ENCODE measurements at places on chromosomes 13 and 19.

- no peak for DNase-seq
Measured at GRCh38 chr13:104477261-104477660, 1411.0 kb upstream of the SLC10A2 start.

DNA sequence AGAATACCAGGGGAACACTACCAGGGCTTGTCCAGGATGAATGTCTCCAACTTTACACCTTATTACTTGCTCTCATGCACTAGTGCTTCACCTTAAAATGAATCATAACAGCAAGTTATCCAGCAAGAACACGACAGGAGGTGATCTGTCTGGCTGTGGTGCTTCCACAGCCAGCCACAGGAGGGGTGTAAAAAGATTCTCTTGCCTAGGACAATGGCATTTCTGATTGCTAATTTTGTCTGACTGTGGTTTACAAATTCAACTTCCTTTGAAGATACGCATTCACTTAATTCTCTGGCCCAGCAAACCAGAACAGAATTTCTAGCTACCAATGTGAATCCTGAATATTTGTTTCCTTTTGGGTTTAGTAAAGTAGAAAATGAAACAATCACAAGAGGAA lies 23.1 kb upstream of the COG3 start:
- no peak for DNase-seq

- DNase-seq = no peak
Measured at GRCh38 chr13:76086729-76087128, 450.6 kb downstream of the LMO7 start.

GRCh38 chr13:22455036-22455435 lies 725.7 kb upstream of the SGCG start:
- DNase-seq = no peak

DNA sequence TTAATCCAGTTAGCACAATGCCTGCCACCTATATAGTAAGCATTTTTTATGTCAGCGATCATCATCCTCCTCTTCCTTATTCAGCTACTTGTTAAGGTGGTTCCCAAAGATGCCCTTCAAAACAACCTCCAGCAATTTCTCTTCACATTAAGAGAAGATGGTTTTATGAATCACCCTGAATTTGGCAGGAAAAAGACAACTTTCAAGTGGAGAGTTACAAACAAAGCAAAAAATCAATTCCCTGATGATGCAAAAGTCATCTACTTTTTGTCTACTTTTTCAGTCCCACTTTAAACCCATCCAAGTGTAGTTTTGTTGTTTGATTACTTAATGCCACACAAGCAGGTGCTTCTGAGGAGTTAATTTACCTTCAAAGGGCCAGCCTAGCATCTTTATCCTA lies 139.1 kb upstream of the SERP2 start:
- no peak for DNase-seq

GRCh38 chr13:79709471-79709870 lies 228.5 kb downstream of the NDFIP2 start:
- DNase-seq = no peak

DNA sequence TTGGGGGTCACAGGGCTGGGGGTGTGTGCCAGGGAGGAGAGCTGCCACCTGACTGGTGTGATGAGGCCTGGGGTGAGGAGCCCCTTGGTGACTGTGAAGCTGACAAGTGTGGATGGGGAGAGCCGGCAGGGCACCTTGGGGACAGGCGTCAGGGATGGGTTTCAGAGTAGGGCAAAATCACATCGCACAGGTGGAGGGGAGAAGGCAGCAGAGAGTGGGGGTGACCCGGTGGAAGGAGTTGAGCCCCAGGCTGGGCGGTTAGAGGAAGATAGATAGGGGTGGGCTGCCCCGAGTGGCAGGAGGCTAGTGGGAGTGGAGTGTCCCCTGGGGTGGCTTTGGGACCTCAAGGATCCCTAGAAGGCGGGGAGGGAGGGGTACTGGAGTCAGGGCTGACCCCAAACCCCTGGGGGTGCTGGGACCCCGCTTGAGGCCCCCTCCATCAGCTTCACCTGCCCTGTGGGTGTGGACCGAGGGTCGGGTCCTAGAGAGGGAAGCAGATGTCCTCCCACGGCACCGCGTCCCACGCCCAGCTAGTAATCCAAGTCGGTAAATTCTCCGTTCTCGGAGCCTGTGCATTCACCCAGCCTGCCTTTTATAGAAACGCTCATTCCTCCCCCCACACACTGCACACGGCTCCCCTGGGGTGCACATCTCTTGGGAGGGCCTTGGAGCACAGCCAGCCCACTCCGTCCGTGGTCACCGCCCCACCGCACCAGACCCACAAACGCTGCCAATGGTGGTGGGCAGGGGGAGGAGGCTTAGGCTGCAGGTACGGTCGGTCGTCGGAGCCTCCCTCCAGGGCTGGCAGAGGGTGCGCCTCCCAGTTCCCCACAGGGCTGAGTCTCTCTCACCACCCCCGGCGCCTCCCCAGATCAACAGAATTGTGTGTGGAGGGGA lies 2.4 kb downstream of the CTXN1 start:
- no peak for DNase-seq

- DNase-seq = no peak
Measured at GRCh38 chr19:9847087-9847671, 12.1 kb downstream of the PIN1 start.

DNA sequence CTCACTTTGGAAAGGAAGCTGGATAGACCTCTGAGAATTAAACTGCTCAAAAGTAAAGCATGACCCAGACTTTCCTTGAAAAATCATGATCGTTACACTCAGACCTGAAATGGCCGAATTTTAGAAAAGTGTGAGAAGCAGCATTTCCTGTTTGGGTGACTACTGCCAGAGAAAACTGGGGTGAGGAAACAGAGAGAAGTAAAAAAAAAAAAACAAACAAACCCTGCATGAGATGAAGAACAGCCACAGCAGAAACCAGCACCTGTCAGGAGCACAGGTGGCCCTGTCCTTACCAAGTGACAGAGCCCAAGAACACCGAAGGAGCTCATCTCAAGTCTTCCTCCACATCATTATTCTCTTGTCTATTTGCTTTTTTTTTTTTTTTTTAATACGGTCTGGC lies 12.0 kb upstream of the ADPRHL1 start:
- DNase-seq = no peak

DNA sequence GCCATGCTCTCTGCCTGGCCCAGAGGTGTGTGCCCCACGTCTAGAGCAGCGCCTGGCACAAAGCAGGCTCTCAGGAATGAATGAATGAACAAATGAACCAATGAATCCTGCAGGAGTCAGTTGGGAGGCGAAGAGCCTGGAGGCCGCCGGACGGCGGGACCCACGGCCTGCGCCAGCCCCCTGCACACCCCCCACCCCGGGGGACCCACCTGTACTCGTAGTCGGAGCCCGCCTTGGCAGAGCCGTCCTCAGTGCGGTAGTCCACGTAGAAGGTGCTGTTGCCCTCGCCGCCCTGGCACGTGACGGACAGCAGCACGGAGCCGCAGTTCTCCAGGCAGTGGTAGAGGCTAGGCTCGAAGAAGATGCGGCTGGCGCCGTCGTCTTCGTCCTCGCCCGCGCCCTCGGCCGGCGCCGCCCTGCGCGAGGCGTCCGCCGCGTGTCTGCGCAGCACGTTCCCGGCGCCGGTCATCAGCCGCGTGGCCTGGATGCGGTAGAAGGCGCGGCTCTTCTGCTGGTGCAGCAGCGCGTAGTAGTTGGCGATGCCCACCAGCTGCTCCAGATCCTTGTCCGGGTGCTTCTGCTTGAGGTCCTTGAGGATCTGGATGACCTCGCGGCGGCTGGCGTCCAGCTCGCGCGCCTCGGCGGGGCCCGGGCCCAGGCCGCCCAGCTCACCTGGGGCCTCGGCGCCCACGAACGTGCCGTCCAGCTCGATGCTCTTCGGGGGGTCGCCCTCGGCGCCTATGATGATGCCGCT lies 14.8 kb downstream of the SLC8A2 start:
- no peak for DNase-seq

GRCh38 chr19:17538684-17539237 lies 16.7 kb upstream of the COLGALT1 start:
- peak; percentile 39 for DNase-seq

DNA sequence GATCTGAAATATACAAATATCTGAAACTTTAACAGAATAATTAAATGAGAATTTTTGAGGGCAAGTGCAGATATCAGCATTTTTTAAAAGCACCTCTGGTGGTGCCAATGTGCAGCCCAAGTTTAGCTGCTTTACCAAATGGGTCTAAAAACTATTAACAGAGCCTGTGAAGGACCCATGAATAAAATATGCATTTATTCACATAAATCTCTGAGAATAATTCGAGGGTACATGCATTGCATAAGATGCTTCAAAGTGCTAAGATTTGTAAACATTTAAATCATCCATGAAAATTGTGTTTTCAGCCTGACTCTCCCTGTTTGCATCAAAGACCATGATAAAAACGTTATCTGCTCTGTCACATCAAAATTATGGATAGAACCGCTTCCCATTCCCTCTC lies 47.1 kb upstream of the TNFSF11 start:
- DNase-seq = no peak

DNA sequence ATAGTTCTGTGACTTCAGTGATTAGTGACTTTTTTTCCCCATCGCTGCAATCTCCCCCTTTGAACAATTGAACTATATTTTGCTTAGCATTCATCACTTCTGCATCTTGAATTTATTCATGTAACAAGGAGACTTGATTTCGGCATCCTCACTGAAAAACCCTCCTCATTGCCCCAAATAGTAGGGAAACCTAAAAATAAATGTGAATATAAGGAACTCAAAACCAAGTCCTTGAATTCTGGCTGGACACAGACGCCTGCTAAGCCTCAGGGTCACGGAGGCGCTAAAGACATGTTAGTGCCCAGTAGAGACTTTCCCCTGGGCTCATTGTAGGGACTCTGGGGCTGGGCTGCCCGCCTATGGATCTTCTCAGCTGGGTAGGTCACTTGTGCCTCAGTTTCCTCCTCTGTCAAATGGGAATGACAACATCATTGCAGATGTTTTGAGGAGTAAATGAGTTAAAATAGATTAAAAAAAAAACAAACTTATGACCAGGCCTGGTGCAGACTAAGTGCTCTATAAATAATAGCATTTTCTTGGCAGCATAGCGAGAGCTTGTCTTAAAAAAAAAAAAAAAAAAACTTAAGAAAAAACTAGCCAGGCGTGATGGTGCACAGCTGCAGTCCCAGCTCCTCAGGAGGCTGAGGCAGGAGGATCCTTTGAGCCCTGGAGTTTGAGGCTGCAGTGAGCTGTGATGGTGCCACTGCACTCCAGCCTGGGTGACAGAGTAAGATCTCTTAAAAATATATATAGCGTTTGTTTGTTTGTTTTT lies 1.8 kb upstream of the ADGRE5 start:
- no peak for DNase-seq

GRCh38 chr19:13017306-13018034 lies 22.2 kb downstream of the NFIX start:
- DNase-seq = no peak

- no peak for DNase-seq
Measured at GRCh38 chr19:8831832-8832131, 322 bp downstream of the ZNF558 start.

DNA sequence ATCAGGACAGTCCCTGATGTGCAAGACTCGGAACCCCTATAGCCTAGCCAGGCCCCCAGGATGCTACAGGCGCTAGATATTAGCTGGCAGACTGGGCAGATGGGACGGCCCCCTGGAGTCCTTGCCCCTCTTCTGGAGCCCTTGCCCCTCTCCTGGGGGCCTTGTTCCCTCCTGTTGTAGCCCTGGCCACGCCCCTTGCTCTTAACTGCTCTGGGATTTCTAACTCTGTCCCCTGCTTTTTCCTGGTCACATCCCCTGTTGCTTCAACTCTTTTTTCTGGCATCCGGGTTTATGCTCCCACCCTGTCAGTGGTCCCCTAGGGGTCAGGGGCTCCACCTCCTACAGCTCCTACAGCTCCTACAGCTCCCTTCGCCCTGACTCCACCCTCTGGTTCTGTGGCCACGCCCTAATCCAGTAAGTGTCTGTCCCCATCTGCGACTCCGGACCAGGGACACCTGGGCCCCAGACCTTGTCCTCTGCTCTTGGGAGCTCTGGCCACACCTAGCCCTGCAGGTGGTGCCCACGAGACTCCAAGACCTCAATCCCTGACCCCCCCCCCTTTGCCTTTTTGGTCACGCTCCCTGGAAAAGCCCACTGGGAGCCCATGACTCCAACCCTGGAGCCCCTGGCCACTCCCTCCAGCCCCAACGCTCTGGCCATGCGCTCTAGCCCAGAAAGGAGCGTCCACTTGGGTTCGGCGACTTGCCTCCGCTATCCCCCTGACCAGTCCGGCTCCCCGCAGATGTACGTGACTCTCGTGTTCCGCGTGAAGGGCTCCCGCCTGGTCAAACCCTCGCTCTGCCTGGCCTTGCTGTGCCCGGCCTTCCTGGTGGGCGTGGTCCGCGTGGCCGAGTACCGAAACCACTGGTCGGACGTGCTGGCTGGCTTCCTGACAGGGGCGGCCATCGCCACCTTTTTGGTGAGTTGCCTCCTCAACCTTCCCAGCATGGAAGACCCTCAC lies 6.8 kb downstream of the PLPPR2 start:
- no peak for DNase-seq

DNA sequence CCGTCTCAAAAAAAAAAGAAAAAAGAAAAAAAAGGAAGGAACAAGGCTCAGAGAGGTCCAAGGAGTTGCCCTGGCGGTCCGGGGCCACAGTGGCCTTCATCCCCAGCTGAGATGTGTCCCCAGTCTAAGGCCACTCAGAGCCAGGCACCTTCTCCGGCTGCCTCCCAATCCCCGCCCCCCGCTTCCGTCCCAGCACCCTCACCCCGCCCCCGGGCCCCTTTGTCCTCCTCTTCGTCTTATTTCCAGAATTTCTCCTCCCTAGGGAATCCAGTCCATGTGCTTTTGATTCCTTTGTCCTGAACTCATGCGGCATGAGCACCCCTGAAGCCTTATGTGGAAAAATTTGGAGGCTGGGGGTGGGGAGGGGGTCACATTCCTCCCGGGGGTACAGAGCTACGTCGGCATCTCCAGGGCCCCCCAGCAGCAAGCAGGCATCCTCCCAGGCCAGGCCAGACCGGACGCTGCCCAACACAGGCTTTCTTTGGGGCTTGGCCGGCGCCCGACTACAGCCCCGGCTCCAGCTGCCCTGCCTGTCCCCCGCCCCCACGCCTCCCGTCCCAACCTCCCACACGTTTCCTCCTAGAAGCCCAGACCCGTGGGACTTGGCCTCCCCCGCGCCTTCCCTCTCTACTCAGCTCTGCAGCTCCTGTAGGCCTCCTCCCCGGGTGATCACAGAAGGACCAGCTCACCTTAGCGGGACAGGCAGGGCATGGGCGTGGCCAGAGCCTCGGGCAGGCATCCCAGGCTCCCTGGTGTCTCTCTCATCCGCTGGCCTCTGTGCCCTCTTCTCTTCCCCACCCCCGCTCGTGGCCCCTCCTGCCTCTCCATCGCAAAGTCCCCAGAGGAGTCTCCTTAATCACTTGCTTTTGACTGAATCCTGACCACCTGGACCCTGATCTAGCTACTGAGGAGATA lies 17.8 kb upstream of the ADGRE5 start:
- no peak for DNase-seq

GRCh38 chr19:48102870-48103751 lies 7.5 kb downstream of the PLA2G4C start:
- DNase-seq = no peak
